Head of caudate nucleus (tissue), 42 donors: ENCODE measurements at places on chromosomes 6 and 20.

DNA sequence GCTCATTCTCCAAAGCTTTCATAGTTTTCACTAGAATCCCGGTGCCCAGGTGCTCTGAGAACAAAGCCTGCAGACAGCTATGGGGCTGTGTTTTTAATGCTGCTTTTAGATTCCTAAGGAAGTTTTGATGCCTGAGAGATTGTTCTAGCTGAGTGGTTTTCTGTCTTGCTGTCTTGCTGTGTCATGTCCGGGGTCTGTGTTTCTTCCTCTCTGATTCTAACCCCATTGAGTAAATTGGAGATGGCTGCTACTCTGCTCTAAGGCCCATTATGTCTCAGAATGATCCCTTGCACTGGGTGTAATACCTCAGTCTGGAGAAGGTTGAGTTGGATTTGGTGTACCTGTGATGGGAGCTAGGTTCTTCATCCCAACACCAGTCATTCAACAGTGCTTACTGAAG lies 63.4 kb downstream of the ARID1B start:
- DNase-seq: no peak

DNA sequence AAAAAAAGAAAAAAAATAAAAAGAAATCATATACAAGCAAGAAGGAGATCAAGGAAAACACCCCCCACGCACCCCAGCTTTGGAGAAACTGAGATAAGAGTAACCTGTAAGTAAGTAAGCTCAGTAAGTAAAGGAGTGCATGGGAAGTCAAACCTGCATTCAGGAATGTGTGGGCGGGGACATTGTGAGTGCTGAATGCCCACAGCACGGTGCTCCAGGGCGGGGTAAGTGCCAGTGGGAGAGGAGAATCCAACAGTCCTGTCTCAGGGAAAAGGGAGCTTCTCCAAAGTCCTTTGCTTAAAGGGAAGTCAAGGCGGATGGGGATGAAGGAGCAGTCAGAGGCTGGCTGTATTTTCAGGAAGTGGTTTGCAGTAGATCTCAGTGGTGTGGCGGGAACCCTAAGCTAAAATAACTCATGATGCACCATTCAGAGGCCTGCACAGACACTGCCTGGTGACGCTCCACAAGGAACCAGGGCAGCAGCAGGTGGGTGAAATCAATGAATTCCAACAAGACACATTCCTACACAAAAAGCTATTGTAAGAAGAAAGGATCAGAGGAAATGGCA lies 368.0 kb downstream of the QKI start:
- no peak for DNase-seq

DNA sequence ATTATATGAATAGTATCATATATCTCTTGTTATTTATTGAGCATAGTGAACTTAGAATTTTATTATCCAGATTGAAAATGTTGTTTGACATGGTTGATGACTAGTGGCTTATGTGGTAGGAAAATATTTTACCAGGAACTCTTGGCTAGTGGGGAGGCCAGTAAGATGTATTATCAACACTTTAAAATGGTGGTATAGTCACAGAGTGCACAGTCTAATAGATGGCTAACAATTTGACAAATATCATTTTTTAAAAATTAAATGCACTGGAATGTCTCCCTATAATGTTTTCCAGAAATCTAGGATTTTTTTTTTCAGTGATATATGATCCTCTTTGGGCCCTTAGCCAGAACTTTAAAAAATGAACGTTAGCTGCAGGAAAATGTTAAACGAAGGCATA lies 26.9 kb upstream of the EYA4 start:
- no peak for DNase-seq

- DNase-seq: no peak
These were observed 57.1 kb downstream of the SNAI1 start for GRCh38 chr20:50039706-50040431.

DNA sequence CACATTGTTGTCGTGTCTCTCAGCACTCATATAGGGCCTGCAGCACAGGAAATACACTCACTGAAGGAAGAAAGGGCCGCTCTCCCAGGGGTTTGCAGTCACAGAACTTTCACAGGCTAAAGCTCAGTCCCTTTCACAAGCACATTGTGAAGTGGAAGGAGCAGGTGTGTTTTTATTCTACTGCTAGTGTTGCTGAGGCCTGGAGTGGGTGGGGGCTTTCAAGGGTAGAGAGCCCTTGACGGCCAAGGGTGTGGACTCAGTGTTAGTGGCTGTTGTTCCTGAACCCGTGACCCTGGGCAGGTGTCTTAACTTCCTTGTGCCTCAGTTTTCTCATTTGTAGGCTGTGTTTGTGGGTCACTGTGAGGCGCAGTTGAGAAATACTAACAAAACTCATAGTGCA lies 66.2 kb upstream of the SLC22A1 start:
- DNase-seq: no peak

DNA sequence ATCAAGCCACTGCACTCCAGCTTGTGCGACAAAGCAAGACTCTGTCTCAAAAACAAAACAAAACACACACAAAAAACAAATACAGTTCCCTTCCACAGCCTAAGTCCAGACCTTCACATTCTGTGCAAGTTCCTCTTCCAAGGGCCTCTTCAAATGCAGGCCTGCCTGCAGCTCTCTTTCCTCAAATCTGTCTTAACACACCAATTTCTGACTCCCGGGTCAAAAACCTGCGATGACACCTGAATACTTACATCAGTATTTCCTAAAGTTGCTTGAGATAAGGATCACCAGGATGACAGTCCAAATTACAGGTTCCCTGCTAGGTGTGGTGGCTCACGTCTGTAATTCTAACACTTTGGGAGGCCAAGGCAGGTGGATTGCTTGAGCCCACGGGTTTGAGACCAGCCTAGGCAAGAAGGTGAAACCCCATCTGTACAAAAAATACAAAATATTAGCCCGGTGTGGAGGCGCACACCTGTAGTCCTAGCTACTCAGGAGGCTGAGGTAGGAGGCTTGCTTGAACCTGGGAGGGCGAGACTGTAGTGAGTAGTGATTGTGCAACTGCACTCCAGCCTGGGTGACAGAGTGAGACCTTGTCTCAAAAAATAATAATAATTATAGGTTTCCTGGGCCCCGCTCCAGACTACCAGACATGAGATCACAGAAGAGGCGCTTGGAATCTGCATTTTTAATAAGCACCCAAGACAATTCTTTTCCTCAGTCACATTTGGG lies 8.8 kb upstream of the PARD6B start:
- no peak for DNase-seq

DNA sequence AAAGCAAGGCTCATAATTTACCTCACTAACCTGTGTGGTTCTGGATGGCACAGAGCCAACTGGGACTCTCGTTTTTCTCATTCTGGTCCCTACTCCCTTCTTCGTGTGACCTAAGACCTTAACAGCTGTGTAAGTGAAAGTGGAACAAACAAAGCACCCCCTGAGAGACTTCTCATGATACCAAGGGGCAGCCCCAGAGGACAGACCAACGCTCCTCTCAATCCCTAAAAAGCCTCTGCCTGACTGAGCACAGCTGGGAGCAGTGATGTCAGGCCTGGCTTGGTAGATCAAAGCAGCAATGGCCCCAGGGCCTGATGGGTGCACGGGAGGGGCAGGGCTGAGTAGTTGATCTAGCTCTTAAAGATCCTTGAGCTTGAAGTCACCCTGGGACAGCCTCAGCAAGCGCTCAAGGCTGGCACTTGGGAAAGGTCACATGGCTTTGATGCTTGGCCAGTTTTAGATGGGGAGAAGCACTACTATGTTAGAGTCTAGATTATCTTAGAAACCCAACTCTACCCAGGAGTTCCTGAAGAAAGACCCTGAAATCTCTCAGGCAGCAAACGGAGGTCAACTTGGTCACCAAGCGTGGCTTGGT lies 16.2 kb upstream of the TGM2 start:
- no peak for DNase-seq

GRCh38 chr6:40983752-40984151 lies 55.3 kb downstream of the UNC5CL start:
- no peak for DNase-seq

DNA sequence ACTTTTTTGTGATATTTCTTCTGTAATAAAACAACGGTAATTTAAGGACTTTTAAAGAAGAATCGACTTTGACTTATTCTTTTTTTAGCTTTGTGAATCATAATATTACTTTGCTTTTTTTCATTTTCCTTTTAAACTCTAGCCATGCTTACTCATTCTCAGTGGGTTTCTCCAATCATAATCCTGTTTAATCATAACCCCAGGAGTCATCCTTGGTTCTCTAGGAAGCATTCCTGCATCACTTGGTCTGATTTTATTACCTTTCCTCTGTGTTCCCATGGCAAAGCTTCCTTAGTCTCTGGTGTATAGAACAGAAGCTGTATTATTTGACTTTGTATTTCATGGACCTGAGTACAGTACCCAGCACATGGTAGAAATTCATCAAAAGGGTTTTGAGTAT lies 223.5 kb downstream of the CDKAL1 start:
- no peak for DNase-seq

DNA sequence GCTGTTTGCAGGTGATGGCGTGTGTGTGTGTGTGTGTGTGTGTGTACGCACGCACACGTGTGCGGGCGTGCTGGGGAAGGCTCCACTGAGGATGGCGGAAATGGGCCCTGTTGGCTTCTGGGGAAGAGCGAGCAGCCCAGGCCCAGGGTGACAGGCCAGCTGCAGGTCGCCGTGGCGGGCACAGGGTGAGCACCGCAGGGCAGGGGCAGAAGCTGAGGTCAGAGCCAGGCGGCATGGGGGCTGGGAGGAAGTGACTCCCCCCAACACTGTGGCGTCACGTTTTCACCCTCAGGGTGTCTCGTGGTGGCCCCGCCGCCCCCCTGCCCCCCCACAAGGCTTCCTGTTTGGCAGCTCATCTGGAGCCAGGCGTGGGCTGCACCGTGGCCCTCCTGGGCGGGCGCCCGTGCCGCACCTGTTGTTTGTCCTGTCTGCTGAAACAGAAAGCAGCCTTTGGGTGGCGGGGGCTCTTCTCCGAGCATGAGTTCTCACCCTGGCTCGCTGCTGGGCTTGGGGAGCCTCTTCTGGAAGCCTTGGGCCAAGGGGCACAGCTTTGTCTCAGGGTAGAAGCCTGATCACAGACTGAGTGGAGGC lies 7.1 kb downstream of the RBM38 start:
- DNase-seq: no peak

DNA sequence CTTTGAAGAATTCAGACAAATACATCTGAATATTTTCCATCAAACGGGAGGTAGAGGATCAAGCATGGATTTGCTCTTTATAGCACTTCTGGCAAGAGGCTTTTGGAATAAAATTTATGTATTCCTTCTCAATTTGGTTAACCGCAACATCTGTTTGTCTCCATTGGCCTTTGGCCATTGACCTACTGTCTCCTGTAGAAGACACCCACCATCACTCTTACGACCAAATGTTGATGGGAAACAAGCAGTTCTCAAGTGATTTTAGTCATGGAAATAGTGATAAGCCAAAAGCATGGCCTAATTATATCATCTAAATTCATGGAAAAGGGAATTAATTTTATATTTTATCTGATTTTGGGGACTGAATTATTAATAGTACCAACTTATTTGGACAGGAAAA lies 591.9 kb downstream of the CD109 start:
- DNase-seq: no peak

DNA sequence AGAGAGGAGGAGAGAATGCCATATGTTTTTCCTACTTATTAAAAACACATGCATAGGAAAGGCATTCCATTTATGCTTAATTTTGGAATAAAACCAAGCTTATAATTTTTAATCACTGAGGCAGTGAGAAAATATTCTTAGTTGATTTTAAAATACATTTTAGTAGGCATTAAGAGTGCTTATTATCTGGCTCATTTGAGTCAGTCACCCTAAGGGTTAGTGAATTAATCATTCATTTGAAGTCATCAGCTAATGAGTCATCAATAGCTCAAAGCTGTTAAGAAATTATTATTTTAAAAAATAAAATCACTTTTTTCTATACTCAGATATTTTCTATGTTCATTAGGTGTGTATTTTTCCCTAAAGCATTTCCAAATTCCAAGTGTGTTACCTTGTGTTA lies 81.6 kb downstream of the TMEM200A start:
- no peak for DNase-seq

DNA sequence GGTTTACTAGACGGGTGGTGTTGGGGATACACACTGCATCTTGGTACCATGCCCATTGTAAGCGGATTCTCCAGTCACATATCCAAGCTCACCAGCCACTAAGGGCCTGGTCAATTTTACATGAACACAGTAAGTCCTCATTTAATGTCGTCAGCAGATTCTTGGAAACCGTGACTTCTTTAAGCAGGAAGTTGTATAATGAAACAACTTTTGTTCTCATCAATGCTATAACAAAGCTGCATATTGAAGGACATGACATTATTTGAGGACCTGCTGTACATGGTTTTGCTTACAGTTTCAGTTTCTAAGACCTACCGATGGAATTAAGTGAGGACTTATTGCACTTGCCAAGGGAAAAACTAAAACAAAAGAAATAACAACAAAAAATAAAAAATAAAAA lies 295.6 kb downstream of the SYNE1 start:
- DNase-seq: no peak

DNA sequence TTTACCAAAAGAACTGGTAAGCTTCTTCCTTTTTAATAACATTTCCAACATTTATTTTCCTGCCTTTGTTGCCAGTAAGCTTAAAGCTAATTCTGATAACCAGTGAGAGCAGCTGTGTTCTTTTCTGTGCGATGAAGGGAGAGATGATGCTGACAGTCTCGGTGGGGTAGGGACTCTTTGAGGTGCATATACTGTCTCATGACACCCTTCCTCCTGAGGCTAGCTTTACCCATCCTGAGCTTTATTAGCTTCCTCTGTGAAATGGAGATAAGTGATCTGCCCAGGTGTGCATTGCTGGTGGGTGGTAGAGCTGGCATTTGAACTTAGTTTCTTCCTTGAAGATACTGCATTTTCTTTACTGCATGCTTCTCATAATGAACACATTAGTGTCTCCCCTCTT lies 92.5 kb downstream of the LRRC1 start:
- no peak for DNase-seq

- DNase-seq: no peak
These were observed 75.9 kb downstream of the GFOD1 start for GRCh38 chr6:13411484-13411883.

- no peak for DNase-seq
These were observed 59.4 kb upstream of the PRELID3B start for GRCh38 chr20:59101961-59102360.

- DNase-seq: no peak
These were observed 6.2 kb downstream of the TRIM38 start for GRCh38 chr6:25968769-25969168.

DNA sequence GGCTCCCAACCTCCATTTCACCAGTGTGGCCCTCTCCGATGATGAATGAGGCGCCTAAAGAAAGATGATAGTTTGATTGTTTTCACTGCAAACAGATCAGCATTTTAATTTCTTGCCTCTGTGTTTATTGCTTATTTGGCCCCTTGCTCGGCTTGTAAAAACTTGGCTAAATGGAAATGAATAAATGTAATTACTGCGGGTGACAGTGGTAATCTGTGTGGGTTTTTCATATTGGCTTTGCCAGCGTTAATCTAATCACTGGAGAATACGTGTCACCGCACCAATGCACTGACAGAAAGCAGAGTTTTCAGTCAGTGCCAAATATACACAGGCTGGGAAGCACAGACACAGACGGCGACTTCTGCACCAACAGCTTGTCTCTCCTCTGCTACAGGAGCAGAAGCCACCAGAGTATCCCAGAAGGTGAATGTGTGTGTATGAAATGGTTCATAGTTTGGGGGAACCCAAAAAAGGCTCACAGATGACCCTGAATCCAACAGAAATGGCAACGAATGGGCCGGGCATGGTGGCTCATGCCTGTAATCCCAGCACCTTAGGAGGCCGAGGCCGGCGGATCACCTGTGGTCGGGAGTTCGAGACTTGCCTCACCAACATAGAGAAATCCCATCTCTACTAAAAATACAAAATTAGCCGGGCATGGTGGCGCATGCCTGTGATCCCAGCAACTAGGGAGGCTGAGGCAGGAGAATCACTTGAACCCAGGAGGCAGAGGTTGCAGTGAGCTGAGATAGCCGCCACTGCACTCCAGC lies 534.0 kb downstream of the PKHD1 start:
- DNase-seq: no peak
